ENCODE measurements at places on chromosomes 5 and 9.

DNA sequence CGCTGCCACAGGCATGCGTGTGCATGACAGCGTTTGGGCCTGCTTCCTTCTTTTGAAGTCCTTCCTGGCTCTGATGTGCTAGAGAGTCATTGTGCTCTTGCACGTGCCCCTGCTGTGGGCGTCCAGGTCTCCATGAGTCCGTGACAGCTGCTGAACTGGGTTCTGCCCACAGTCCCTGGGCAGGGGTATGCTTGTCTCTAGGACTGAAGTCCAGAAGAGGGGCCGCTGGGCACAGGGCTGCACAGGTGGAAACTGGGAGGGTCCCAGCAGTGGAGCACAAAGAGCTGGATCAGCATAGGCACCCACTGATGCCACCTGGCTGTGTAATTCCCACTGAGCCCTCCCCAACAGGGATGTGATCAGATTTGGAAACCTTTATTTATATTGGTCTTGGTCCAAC, 169.4 kb downstream of the IRX2 start:
- no peak for DNase-seq

DNA sequence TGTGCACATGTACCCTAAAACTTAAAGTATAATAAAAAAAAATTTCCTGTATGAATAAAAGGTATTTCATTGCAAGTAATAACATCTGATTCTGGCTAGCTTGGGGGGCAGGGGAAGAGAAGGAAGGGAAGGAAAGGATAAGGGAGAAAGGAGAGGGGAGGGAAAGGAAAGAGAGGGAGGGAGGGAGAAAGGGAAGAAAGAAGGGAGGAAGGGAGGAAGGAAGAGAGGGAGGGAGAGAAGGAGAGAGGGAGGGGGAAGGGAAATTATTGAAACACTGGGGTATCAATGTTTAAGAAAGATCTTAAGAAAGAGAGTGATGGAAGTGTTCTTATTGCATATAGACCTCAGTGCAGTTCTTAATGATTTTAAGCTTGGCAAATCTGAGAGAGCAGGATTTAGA, 129.8 kb upstream of the ZNF366 start:
- DNase-seq = no peak

- DNase-seq = no peak
These were observed 142.9 kb downstream of the HSD17B3 start for GRCh38 chr9:96158909-96159575.

- DNase-seq = peak; percentile 8
These were observed 221.6 kb downstream of the CACNA1B start for GRCh38 chr9:138098908-138099791.

DNA sequence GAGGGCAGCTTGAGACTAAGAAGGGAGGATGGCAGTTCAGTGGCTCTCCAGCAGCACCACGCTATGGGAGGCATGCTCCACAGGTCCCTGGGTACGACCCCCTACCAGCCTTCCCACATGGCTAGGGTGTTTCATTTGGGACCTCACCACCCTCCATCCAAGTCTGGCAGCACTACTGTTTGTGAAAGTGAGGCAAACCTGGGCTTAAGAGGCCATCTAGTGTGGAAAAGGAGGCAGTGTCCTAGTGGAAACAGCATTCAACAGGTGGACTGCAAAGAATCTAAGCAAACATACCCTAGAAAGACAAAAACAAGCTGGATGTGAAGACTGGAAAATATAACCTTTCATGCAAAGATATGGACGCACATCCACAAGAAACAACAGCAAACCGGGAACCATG, 4.8 kb upstream of the C5orf47 start:
- no peak for DNase-seq

DNA sequence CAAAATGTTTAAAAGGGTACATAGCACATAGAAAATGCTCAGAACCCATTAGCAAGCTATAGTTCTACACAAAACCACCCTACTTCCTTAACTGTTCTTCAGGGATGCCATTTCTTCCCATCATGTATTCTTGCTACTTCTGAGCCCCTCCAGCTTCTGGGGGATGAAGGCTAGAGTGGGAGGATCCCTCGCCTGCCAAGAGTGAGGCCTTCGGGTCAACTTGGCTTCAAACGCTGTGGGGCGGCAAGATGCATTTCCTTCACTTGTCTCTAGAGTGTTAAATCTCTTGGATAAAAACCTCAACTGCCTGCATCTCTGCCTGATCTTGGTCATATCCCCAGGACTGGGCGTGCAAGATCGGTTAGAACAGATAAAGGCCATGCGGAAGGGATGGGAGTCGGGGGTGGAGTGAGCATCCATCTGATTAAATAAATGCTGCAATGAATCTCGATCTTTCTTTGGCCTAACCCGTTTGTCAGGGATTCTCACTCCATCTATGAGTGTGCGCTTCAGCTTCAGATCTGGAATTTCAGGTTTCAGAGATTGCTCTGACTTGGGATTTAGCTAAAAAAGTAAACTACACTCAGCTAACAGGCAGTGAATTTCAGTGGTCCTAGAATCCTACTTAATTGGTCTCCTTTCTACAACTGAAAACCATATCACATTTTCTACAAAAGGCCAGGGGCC, 118.0 kb upstream of the PANK3 start:
- DNase-seq = no peak

DNA sequence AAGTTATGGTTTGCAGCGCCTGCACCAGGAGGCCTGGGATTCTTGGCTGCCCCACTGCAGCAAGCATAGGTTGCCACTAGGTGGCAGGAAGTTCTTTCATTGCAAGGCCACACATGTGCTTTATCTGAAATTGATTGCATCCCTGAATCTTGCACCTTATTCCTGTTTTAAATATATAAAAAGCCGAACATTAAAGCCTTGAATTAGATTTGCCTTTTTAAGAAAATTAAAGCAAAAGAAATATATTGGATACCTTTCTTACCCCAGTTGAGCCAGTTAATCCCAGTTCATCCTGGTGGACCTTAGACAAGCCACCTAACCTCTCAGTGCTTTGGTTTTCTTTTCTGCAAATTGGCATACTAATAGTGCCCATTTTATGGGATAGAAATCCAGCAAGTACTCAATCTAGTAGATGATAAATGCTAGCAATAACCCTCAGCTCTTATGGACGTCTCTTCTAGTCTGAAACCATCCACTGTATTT, 6.3 kb upstream of the TRMT10B start:
- DNase-seq = peak; percentile 87

DNA sequence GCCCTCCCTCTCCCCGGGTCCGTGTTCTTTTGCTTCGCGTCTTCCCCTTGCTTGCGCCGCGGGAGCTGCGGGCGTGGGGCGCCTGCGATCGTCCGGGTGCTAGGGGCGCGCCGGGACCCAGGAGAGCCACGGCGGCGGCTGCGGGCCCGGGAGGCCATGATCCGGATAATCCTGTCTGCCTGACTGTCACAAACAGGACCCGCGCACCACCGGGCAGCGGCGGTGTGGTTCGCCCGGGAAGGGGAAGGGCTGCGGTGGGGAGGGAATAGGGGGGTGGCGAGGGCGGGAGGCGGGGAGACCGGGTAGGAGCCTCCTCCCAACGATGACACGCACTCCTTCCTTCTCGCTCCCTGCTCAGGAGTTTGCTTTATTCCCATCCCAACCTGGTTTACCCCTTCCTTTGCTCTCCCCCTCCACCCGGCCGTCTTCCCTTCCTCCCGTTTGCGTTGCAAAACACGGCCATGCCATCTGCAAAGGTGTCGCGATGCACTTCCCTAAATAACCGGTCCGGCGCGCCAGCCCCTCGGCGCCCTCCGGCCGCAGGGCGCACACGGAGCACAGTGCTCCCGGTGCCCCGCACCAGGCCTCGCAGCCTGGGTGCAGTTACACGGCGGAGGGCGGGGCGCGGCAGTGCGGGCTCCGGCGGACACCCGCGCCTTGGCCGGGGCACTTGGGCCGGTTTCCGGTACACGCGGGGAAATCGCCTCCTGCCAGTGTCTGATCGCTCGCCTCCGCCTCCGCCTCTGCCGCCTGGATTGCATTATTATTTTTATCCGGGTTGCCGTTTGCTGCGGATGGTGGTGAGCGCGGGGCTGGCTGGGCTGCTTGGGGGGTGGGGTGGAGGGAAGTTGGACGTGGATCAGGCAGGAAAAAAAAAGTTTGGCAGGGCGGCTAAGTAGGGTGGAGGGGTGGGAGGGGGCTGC, 1.5 kb downstream of the SMARCA2 start:
- peak; percentile 70 for DNase-seq

GRCh38 chr5:68709239-68709638, 384.6 kb upstream of the SLC30A5 start:
- DNase-seq = no peak

DNA sequence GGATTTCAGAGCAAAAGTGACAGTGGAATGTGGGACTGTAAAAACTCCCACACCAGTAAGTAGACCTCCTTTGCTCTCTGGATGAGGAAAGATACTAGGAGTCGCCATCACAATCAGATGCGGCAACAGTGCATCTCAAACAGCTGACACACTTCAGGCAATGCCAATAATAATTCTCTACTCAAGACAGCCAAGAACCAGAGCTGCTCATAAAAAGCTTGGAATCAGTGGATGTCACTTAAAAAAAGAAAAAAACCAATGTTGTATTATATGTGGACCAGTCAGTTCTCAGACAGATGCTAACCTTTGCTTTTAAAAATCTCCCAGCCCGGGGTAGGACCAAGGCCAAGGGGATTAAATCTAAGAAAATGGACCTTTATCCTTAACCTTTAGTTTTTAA, 185.0 kb downstream of the GNA14 start:
- DNase-seq = no peak

GRCh38 chr9:134182554-134183085, 18.3 kb upstream of the RNU6ATAC start:
- DNase-seq = no peak

DNA sequence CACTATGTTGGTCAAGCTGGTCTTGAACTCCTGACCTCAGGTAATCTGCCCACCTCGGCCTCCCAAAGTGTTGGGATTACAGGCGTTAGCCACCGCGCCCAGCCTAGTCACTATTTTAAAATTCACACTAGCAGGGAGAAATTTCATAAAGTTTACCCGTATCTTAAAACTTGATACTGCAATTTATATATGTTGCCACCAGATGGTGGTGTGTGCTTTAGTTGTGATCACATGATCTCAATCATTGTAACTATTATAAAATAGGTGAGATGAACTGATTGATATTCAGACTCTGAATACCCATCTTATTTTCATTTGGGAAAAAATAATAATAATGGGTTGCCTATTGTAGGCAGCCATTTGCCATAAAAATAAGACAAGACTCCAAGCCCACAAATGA, 1330.4 kb upstream of the WWC1 start:
- DNase-seq = no peak

Measured in GM13976 (cell line).